Stimulated activated CD4-positive, alpha-beta T cell treated with anti-CD3 and anti-CD28 coated beads, Interleukin-1b, Interleukin-23, amount 100 ng/mL, for 1 hour (primary cell): ENCODE measurements at places on chromosomes 7 and 10.

GRCh38 chr10:130498934-130499333 lies 362.7 kb downstream of the GLRX3 start:
- no peak for DNase-seq

DNA sequence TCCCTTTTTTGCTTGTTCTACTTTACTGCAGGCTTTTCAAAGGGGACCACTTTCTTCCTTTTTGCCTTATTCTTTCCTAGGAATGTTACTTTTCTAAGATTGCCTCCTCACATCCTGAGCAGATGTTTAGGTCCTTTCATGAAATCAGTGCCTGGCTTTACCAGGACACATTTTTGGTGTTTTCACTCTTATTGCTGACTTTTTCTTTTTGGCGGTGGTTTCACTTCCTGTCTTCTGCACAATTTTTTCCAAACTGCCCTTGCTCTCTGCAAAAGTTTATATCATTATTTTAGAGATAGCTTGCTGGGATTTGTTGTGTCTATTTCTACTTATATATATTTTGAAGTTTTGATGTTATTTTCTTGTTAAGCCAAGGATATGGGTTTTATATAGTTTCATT lies 332.2 kb upstream of the MTPN start:
- DNase-seq: no peak

GRCh38 chr7:150992833-150993302 lies 2.1 kb downstream of the NOS3 start:
- DNase-seq: no peak

DNA sequence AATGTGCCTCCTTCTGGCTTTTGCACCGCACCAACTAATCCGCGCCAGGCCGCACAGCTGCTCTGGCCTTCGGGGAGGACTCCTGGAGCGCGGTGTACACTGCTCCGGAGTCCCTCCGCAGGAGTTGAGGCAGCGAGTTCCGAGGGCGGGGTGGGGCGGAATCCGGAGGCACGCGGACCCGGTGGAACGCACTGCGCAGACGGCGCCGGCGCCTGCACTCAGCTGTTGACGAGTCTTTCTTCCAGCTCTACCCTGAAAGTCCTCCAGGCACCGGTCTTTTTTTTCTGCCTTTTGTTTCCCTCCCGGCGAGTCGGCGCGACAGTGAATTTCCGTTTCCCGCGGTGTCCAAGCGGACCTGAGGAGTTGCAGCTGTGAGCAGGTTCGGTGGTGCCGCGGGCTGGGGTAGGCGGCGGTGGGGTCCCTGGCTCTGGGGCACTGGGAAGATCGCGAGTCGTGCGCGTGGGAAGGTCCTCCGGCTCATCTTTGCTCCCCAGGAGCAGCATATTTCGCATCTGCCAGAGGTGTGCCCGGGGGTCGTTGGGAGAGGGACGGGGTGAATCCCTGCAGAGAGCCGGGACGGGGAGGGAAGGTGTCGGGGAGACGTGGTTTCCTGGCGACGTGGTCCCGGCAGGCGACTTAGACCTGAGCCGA lies 44.1 kb downstream of the SFTPD start:
- DNase-seq: no peak

- no peak for DNase-seq
Measured at GRCh38 chr10:75632805-75633462, 201.5 kb downstream of the LRMDA start.

- DNase-seq: no peak
Measured at GRCh38 chr10:114042895-114043531, 653 bp upstream of the ADRB1 start.

- DNase-seq: no peak
Measured at GRCh38 chr10:95572131-95572820, 11.1 kb upstream of the SORBS1 start.

- no peak for DNase-seq
Measured at GRCh38 chr7:158947627-158948026, 91.3 kb downstream of the DYNC2I1 start.

DNA sequence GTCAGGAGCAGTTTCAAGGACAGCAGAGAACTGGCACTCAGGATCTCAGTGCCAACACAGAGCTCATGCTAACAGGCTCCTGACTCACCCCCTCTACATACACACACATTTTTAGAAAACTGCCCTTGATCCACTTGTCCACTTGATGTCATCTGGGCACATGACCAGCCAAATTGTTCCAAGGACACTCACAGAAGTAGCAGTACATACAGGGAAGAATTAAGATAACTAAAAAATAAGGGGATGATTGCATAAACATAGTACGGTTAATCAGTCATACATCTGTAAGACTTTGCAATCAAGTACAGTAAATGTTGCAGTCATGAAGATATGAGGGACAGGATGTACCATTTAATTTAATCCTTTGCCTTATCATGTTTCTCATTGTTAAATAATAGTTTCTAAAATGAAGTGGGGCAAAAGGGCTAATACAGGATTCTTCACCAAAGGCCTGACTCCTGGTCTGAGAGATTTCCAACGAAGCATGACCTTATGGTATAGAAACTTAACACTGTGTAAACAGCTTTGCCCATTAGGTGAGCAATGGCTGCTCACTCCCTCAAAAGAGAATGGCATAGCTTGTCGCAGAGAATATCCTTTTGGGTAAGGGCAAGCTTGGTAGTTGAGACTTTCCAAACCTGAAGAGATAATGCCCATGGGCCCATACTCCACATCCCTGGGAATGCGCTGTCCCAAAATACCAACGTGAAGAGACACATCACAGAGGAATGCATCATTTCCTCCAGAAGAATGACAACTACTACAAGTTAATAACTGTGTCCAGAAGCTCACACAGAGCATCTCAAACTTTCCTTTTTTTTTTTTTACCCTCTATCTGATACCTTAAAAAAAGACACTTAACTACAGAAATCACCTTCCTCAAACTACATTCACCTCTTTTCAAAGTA lies 94.1 kb downstream of the ARMH3 start:
- DNase-seq: no peak

DNA sequence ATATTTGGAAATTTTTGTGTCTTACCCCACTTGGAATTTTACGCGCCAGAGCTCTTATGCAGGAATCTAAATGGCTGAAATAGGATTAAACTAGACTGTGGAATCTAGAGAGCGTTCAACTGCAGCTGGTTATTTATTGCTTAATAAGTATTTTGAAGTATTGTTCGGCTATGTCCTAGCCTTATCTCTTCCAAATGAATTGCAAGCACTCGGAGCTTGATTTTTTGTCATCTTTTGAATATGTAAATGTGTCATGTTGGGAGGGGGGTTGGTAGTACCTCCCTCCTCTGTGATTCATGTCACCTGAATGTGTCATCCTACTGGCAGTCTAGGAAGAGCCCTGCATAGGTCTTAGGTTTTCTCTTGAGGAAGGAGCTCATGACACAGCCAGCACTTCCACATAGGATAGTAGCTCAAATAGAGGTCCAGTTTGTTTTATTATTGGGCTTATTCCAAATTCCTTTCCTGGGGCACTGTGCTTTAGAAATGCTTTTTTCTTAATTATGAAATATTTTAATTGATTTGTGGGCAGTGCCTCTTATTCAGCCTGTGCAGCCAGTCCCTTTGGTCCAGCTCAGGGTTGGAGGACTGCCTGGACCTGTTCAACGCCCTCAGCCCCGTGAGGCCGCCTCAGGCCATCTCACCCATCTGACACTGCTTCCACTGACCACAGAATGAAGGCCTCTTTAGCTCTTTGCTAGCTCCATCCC lies 22.5 kb upstream of the TRIL start:
- DNase-seq: no peak

DNA sequence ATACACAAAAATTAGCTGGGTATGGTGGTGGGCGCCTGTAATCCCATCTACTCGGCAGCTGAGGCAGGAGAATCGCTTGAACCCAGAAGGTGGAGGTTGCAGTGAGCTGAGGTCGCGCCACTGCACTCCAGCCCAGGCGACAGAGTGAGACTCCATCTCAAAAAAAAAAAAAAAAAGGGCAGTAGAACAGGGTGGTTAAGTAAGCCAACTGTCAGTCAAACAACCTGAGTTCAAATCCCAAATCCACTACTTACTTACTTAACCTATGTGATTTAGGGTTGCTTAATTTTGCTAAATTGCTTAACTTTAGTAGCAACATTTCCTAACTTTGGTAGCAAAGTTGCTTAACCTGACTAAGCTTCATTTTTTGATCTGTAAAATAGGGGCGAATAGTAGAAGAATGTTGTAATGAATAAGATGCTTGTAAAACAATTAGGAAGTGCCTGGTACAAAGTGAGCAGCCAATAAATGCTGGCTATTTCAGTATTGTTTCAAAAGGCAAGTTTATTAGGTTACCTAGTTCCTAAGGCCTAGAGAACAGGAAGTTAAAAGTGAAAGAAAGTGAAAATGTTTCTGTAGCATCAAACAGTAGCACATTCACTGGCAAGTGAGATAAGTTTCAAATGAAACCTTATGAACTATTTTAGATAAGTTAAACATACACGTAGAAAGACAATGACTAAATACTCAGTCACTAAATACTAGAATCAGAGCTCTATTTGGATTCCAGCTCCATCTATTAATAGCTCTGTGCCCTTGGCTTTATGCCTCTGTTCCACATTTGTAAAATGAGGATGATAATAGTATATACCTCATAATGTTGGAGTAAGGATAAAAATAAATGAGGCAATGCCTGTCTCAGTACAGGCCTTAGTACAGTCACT lies 64.3 kb downstream of the HOXA1 start:
- no peak for DNase-seq

DNA sequence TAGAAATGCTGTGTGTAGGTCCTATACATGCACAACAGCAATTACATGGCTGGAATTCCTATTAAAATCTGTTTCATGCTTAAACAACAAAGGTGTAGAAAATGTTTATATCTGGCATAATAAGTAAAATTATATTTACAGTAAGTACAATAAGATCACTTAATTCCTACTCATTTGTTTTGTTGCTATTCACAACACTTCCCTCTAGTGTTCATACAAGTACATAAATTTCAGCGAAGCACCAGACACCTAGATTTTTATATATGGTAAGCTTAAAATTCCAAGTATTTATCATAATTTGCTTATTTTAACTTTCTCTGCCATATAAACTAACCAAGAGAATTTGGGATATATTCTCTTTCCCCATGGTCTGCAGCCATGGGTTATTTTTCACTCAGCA lies 51.8 kb upstream of the ANK3 start:
- no peak for DNase-seq

DNA sequence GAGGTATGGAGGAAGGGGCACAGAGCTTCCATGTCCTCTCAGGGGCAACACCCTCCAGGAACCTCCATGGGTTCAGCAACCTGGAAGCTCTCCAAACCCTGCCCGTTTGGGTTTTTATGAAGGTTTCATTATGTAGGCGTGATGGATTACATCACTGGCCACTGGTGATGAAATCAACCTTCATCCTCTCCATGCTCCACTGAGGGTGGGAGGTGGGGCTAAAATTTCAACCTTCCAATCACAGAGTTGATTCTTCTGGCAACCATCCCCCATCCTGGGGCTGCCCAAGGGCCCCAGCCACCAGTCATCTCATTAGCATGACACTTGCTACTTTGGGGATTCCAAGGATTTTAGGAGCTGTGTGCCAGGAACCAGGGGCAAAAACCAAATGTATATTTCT lies 90.1 kb downstream of the TEX36 start:
- DNase-seq: no peak

- no peak for DNase-seq
Measured at GRCh38 chr7:99404235-99404976, 4.0 kb downstream of the PDAP1 start.

GRCh38 chr7:99562114-99562784 lies 3.8 kb downstream of the ZNF655 start:
- DNase-seq: no peak

DNA sequence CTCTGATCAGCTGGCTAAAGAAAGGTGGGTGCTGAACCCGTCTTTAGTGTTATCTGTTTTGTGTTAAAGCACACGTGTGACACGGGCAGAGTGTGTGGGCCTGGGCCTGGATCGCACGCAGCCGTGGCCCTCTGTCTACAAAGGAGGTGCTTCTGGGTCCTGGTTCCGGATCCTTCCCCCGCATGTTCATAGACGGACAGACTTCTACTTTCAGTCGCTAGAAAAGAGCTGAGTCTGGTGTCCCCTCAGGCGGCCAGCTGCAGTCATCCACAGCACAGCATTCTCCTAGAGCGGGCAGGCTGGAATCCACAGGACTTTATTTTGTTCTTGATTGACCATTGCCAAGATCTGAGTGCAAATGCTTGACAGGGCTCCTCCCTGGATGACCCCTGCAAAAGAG lies 134.4 kb downstream of the DLG5 start:
- DNase-seq: no peak

DNA sequence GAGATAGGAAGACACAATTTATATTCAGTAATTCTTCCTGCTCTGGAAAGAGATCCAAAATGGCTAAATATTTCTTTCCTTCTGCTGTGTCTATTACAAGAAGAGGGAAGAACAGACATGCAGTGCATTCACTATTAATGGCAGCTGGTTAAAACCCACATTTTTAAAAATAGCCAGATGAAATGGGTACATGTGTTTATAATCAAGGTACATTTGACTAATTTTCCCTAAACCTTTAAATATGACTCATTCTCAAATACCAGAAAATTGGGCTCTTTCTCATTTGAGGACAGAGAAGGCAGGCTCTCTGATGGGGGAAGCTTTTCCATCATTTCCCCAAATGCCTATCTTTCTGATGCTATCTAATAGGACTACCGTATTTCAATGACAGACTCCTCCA lies 215.7 kb upstream of the HABP2 start:
- DNase-seq: no peak

DNA sequence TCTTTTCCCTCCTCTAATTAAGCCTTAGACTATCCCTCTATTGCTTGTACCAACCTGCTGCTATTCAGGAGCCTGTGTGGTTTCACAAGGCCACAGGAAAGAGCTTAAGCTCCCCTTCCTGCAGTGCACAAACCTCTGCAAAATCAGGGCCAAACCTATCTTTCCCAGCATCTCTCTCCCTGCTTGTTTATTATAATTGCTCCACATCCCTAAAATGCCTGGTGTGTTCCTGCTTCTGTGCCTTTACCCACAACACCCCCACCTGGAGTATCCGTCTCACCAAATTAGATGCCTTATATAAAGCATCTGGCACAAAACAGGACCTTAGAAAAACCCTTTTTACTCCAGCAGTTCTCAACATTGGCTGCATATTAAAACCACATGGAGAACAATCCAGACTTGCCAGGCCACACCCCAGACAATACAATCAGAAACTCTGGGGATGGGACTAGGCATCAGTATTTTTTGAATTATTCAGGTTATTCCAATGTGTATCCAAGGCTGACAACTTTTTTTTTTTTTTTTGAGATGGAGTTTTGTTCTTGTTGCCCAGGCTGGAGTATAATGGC lies 16.7 kb downstream of the SEC31B start:
- no peak for DNase-seq

DNA sequence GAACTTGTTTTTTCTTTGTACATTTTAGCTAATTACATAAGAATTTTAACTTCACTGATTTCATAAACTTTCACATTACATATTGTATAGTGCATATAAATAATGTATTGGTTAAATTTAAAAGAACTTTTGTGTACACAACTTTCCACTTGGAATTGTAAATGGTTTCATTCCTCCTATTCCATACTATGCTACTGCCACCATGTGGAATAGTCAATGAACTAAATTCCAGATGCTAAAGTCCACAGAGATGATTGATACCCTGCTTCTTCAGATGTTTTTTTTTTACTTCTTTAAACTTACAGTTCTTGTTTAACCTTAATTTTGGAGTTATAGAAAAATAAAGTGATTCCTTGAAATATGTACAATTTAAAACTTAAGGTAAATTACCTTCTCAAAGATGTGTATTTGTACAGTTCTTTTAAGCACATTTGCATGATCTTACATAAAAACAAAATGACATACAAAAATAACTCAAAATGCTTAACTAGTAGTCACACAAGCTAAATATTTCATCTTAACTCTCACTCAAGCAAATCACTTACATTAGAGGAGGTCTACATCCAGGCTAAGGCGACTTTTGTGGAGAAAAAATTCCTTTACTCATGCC lies 247.6 kb upstream of the HGF start:
- no peak for DNase-seq
